Fibroblast of lung (primary cell): ENCODE measurements at places on chromosomes 3 and 15. TPM values are rescaled to one million over a fixed set of nuclear protein-coding genes. Genes with fewer than 3 reads are reported as not detected.

DNA sequence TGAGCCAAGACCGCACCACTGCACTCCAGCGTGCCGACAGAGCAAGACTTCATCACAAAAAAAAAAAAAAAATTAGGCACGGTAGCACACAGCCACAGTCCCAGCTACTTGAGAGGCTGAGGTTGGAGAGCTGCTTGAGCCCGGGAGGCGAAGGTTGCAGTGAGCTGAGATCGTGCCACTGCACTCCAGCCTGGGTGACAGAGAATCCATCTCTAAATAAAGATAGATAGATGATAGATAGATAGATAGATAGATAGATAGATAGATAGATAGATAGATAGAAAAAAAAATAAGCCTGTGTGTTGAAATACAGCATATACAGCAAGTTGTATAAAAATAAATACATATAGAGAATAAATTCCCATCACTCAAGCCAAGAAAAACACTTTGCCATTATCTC lies 37.3 kb downstream of the PTH1R start:
- DNase-seq = no peak

DNA sequence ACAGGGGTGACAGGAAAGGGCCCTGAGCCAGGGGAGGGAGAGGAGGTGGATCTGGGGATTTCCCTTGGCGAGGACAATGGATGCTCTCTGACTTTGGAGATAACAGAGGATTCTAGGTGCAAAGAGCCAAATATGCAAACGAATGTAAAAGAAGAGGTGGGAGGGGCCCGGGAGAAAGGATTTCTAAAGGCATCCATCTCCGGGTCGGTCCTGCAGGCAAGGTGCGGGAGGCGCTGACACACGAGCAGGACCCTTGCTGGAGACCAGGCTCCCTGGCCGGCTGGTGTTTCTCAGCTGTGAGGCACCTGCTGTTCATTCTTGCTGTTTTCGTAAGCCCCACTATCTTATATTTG lies 115.2 kb upstream of the TLE3 start:
- DNase-seq = no peak

DNA sequence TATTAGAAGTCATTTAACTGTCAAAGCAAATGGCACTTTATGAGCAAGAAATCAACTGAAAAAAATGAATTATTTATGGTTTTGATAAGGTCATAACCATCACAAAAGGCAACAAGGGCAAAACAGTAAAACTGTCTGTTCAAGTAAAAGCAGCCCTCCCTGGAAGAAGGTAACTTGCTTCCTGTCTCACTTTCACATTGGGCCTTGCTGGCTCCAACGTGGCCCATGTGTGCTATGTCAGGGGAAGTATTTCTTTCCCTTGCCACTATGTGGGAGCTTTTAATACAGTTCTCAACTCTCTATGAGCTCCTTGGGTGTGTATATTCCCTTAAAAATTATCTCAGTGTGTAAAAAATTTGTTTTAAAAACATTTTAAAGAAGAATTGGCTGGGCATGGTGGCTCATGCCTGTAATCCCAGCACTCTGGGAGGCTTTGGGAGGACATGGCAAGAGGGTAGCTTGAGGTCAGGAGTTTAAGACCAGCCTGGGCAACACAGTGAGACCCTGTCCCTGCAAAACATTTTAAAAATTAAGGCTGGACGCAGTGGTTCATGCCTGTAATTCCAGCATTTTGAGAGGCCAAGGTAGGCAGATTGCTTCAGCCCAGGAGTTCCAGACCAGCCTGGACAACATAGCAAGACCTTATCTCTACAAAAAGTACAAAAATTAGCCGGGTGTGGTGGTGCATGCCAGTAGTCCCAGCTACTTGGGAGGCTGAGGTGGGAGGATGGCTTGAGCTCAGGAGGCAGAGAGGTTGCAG lies 45.2 kb upstream of the TJP1 start:
- DNase-seq = no peak

DNA sequence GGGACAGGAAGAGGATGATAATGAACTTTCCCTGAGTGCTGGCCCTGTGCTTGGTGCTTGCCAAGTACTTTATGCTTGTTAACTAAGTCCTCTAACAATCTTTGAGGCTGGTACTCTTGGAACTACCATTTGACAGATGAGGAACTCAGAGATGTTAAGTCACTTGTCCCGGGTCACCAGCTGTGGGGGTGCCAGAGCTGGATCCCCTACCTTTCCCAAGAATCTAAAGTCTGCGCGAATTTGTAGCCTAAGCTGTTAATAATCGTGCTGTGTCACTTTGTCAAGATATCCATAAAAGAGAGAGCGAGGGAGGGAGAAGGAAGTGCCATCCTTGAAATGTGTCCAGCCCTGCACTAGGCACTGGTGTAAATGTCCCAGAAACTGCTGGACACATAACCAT lies 19.0 kb upstream of the ACOX2 start:
- no peak for DNase-seq

The GPR160 gene
- 0.50 and 0.51 TPM in 2 replicates for total RNA-seq

The PLXNA1 gene
- total RNA-seq = 36.0 and 48.6 TPM in 2 replicates

The THRB gene
- total RNA-seq = 3.9 and 7.4 TPM in 2 replicates
